Inflammatory macrophage (primary cell): ENCODE measurements at places on chromosomes 16 and 17.

DNA sequence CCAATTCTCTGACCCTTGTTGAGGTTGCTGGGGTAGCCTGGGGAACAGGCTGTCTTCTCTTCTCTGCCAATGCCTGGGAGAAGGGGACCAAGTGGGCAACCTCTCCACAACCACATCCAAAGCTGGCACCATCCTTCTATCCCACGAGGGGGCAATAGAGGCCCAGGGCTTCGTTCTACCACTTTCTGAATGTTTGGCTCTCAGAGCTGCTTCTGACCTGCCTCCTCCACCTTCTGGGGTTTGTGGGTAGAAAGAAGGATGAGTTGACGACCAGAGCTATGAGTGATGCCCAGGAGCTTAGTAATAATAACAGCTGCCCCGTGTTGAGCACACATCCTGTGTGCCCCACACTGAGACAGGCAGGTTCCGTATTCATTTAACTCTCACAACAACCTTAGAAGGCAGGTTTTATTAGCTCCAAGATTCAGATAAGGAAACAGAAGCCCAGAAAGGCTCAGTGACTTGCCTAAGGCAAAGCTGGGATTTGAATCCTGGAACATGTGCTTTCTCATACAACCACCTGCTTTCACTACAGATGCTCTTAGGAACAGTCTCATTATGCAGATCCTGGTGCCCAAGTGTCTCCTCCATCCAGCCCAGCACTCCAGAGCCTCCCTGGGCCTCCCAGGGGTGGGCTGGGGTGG, 11.1 kb downstream of the TSPOAP1 start:
- DNase-seq, result peak; percentile 44

DNA sequence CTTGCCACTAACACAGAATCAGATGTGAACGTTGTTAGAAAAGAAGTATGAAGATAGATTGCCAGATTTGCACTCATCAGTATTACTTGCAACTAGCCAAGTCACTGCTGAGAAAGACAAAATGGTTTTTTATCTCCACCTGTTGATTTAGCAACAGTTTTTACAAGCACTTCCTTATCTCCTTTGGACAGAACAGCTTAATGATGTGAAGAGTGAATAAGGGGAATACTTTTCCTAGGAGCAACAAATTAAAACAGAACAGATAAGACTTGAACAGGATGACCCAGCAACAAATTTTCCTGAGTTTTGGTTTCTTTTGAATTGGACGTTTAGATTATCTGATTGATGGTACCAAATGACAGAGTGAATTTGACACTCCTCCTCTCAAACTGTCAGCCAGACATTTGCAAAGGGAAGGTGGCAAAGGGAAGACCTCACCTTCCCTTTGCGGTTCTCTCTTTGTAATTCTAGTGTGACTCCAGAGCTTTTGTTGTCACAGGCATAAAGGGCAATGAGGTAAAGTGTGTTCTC, 130.6 kb downstream of the NLK start:
- DNase-seq, result no peak

DNA sequence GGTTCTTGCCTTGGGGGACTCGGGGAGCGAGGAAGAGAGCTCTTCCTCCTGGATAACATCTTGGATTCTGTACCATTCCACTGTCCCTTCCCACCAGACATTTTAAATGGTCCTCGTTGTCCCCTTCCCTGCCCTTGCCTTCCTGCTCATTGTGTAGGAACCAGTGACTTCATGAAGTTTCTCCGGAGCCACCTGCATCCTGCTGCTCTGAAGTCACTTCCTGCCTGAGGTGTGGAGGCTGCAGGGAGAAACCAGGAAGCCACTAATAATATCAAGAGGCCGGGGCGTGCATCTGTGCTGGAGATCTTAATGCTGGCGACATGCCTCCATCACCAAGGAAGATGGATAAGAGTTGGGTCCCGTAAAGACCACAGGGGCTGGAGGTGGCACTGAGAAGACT, 6.2 kb upstream of the SLC16A13 start:
- DNase-seq, result peak; percentile 70

- DNase-seq, result no peak
Measured at GRCh38 chr17:27384261-27384701, 72.0 kb upstream of the KSR1 start.

GRCh38 chr16:69329369-69330285, 761 bp downstream of the PDF start:
- no peak for DNase-seq

DNA sequence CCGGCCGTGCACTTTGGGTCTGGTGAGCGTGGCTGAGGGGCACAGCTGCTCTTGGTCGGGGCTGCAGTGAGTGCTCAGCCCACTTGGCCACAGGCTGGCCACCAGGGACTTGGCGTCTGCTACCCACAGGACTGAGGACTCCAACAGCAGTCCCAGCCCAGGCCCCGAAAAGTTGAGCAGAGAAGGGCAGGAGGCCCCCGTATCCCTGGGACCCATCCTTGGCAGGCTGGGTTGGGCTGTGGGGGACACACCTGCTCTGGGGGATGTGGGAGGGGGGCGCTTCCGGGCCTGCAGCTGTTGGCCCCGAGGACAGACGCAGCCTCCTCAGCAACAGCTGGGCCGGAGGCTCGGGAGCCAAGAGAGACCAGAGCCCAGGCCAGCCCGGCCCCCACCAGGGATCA, 19.4 kb upstream of the SSTR5 start:
- DNase-seq, result no peak

GRCh38 chr17:51653878-51654277, 393.5 kb downstream of the UTP18 start:
- DNase-seq, result no peak

GRCh38 chr16:89945654-89946053, 2.9 kb upstream of the DEF8 start:
- DNase-seq, result no peak

DNA sequence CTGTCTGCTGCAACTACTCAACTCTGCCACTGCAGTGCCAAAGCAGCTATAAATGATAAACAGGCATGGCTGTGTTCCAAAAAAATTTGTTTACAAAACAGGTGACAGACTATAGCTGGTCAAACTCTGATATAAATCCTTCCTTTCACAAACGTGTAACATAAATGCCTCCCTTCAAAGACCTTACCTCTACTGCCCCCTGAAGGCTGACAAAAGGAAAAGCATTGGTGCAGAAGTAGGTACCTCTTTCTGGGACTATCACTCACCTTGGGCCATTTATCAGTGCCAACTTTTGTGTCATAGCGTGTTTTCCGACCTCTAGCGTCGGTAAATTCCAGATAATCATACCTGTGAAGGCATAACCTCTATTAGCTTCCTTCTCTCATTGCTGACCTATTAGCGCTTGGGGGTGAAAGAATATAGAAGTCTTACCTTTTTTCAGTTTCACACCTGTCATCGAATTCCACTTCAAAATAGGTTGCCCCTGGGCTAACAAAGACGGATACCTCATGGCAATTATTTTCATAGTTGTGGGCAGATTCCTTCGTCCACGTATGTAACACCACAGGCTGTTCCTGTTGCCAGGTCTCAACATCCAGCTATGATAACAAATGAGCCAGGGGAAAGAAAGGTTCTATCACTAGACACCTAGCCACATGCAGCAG, 67.9 kb downstream of the ZZEF1 start:
- DNase-seq, result no peak
